Activated CD4-positive, alpha-beta memory T cell treated with anti-CD3 and anti-CD28 coated beads for 36 hours (primary cell): ENCODE measurements at places on chromosomes 3 and 15. TPM values are rescaled to one million over a fixed set of nuclear protein-coding genes. Genes with fewer than 3 reads are reported as not detected.

DNA sequence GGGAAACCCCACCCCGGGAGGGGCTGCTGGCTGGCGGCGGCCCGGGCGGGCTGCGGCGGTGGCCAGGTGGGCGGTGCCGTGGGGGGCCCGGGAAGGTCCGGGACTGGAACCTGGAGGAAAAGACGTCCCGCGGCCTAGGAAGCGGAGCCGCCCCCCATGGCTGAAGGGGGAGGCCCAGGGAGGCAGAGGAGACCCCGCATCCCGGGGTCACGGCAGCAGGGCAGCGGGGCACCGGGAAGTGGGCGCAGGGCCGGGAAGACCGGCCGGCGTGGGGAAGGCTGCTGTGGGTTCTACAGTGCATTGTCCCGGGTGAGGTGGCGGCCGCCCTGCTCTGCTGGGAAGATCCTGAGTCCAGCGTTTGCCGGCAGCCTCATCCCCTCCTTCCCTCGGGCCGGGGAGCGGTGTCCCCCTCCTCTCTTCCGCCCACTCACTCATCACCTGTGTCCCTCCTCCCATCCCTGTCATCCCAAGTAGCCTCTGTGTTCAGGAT is 525 bp upstream of the FSTL1 start:
- DNase-seq: no peak

DNA sequence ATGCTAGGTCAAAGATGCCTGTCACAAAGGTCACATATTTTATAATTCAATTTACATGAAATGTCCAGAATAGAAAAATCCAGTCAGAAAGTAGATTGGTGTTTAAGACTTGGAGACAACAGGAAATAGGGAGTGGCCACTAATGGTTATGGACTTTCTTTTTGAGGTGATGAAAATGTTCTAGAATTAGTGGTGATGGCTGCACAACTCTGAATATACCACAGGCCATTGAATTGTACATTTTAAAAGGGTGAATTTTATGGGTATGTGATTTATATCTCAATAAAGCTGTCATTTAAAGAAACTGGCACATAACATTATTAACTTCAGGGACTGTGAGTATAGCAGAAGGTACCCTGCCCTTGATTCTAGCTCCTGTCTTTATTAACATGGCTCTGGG is 15.8 kb downstream of the SPG11 start:
- no peak for DNase-seq

GRCh38 chr3:145191543-145191942 is 969.4 kb downstream of the PLOD2 start:
- no peak for DNase-seq

DNA sequence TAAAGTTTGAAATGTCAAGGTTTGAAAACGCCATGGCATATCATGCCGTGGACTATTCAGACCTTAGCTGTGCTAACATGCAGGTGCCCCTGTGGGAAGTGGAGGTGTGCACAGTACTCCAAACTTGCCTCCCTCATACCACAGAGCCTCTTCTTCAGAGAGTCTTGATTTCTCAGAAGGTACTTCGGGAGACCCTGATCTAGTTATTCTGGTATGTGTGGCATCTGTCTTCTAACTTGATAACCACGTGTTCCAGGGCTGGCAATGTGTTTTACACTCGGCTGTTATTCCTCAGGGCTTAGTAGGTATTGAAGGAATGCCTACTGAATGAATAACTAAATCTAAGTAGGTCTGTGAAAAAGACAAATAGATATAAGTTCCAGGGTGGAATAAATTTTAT is 309.9 kb downstream of the CLSTN2 start:
- no peak for DNase-seq

DNA sequence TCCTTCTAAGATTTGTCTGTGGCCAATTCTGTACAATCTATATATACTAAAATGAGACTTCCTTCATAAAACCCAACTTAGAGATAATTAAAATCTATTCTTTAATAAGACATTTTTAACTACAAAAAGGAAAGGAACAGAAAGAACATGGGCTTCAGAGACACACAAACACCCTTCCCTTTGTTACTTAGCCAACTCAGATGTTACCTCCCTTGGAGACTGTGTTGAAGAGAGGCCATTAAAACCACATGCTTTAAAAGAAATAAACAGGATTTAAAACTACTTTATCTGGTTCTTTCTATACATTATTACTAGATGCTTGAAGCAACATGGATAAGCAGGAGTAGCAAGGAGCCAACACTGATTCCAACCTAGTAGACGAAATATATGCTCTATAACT is 42.0 kb downstream of the LRRFIP2 start:
- DNase-seq: no peak

GRCh38 chr15:93501946-93502345 is 412.9 kb upstream of the RGMA start:
- no peak for DNase-seq

The SH2D7 gene
- not detected for total RNA-seq

- DNase-seq: no peak
Measured at GRCh38 chr15:34347951-34348638, 5.0 kb downstream of the NUTM1 start.

The SNTN gene
- not detected for total RNA-seq

- no peak for DNase-seq
Measured at GRCh38 chr3:81989758-81990157, 228.3 kb upstream of the GBE1 start.

The CCR4 gene
- total RNA-seq: 137 TPM

DNA sequence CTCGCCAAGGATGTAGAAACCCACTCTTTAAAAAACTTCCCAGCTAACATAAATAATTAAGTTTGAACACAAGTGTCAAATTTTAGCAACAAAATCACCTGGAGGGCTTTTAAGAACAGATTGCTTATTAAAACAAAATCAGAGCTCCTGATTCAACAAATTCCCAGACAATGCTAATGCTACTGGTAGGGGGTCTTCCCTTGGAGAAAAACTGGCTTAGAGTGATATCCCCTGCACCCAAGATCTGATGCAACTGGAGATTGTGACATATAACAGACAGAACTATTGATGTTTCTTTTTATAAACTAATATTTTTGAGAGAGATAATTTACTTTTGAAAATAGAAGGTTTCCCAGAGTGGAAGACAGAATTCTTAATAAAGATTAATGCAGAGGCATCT is 19.9 kb downstream of the IGSF10 start:
- DNase-seq: no peak

DNA sequence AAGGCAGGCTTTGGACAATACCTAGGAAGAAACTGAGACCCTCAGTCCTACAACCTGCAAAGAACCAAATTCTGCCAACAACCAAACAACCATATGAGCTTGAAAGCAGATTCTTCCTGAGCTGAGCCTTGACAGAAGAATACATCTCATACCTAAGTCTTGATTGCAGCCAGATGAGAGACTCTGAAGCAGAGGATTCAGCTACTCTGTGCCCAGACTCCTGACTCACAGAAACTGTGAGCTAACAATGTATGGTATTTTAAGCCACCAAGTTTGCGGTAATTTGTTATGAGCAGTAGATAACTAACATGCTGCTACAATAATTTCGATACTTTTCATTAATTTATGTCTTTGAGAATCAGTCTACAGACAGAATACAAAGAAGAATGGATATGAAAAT is 325.1 kb upstream of the CBLB start:
- no peak for DNase-seq
